Spleen (tissue), 13 donors: ENCODE measurements at places on chromosomes 3 and 15. TPM values are rescaled to one million over a fixed set of nuclear protein-coding genes. Genes with fewer than 3 reads are reported as not detected.
A peak's percentile ranks its signal among the peaks of the same experiment; 100 is the strongest.

DNA sequence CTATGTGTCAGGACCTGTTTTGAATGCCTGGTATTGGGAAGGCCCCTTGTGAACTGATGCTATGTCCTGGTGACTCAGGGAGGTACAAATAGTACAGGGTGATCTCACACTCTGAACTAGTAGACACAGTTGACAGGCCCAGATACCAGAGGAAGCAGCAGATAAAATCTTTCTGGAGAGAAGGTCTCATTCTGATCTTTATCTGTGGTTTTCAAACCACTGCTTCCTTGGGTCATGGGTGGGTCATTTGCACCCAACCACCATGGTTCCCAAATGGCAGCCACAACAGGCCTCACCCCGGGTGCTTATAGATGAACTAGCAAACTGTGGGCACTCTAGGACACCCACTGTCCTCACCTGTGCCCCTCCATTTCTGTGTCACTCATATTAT, 43.4 kb downstream of the PXYLP1 start:
- no peak overlapping the region for H3K4me3 ChIP-seq
- DNase-seq: no peak
- H3K36me3 ChIP-seq: no peaks in the 10 kb centered on the region
- H3K4me1 ChIP-seq: peaks cover 24% of the 10 kb centered on the region
- no peak overlapping the region for H3K27ac ChIP-seq
- H3K27me3 ChIP-seq: no peaks in the 10 kb centered on the region

Gene NOP10
- 132 TPM for total RNA-seq

DNA sequence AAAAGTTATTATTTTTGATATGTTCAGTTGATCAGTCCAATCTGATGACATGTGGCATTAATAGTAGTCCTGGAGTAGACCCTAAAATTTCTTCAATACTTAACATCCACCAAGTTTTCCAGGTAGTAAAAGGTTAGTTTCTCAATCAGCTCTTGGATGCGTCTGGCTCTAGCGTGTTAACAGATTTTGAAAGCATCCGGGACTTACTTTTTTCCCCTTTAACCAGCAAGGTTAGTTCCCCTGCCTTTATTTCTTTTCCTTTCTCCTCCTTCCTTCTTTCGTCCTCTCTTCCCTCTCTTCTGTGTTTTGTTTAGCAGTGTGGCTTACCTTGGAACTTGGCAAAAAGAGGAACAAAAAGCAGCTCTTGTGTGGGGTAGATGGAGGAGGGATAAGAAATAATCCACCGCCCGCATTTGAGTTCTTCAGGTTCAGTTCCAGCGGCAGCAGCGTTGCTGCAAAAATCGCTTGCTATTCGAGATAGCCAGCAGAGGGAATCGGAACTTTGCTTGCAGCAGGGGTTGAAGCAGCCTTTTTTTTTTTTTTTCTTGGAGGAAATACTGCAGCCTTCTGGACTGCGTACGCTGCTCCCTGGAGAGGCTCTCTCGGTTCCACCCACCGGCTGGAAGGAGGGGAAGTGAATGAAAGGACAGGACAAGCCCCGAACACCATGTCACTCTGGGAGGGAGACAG, at the start of gene RBMS3:
Gene RBMS3, plus strand, starts transcription at position 668 of the 690 bp plus-strand sequence.
- peak within 1 kb of the TSS; percentile 16 for H3K4me3 ChIP-seq
- peak; percentile 81 for DNase-seq

GRCh38 chr3:18424729-18425640, at the start of gene SATB1:
Gene SATB1, minus strand, starts transcription at chr3:18425339. Its CDS starts 4,372 bp downstream, at chr3:18420967.
- no peaks in the 10 kb centered on the region for H3K36me3 ChIP-seq
- no peaks in the 10 kb centered on the region for H3K27me3 ChIP-seq
- DNase-seq: peak; percentile 95
- peak within 1 kb of the TSS; percentile 80 for H3K4me3 ChIP-seq

Gene CACNA2D3
- total RNA-seq: 4.9 TPM

- no peaks in the 10 kb centered on the region for H3K36me3 ChIP-seq
- H3K27ac ChIP-seq: peak overlapping the region; percentile 85
- peaks cover 49% of the 10 kb centered on the region for H3K27me3 ChIP-seq
- no peak for DNase-seq
These were observed 59.5 kb upstream of the RYK start for GRCh38 chr3:134309987-134310700.

Gene TM4SF18
- 14.9 TPM for total RNA-seq
